ENCODE measurements at places on chromosomes 3 and 15.

DNA sequence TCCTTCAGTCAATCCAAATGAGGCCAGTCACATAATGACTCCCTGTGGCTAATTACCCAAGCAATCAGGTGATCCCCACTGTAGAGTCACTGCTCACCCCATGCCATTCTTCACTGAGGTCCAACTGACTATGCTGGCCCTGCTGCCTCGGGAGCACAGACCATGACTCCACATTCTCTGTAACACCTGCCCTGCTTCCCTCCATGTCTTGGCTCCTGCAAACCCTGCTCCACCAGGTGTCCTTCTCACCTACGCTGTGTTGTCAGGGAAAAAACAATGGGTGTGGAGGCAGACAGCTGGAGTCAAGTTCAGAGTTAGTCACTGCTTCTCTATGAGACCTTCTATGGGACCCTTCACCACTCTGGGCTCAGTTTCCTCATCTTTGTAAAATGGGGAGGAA lies 6.1 kb upstream of the SFMBT1 start:
- DNase-seq = no peak

DNA sequence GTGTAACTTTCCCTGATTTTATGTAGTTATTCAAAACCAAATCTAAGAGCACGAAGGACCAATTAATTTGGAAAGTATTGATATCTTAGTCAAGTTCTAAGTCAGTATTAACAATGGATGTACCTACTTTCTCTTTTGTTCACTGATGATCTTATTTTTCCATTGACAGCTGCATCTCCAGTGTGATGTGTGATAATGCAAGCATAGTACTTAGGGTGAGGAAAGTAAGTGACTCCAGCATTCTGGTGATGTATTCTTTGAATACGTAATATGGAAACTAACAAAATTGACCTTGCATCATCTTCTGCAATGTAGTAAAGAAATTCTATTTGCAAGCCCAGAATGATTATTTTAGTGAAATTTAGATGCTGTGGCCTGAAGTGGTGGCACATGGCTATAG lies 22.4 kb downstream of the FBXW12 start:
- DNase-seq = no peak

DNA sequence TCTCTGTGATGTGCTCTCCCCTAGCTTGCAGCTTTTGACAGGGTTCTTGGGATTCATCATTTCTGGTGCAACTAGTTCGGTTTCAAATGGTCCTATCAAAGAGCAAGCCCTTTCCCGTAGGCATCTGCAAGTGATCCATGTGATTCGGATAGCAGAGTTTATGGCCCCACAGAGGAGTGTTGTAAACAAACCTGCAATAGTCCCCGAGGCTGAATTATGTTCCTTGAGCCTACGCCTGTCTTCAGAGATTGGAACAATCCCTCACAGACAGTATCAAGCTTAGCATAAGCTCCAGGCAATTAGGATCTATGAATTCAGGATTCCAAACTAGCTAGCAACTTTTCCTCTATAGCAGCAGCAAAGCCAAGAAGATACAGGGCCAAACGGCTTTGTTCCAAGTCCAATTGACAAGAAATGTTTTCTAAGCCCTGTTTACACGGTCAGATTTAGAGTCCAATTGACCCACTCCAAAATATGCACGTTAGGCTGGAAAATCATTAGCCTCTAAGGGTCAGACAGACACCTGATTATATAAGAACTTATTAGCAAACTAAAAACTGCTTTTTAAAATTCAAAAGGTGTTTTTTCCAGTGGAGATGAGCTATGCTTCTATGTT lies 24.8 kb downstream of the LNP1 start:
- DNase-seq = no peak

DNA sequence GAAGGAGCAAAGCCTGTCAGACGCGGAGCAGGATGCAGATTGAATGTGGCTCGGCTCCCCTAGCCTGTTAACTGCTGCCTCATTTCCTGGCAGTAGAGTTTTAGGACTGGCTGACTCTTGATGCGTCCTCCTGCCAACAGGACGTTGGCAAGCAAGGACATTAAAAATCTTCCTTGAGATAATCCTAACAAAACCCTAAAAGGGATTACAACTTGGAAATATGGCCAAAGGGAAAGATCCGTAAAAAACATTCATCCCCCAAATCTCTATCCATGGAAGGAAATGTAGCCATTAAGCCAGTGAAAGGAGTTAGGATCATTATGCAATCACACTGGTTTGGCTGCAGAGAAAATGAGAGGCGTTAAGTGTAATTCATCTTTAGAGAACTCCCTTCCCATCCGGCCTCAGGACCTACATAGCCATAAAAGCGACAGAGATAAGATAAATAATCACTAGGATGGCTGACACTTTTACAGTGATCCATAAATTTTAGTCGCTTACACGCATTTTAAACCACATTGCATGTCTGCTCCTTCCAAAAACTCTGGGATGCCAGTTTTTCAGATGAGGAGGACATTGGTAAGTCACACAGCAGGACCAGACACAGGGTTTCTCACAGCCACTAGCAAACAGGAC lies 44.5 kb upstream of the C3orf80 start:
- no peak for DNase-seq

DNA sequence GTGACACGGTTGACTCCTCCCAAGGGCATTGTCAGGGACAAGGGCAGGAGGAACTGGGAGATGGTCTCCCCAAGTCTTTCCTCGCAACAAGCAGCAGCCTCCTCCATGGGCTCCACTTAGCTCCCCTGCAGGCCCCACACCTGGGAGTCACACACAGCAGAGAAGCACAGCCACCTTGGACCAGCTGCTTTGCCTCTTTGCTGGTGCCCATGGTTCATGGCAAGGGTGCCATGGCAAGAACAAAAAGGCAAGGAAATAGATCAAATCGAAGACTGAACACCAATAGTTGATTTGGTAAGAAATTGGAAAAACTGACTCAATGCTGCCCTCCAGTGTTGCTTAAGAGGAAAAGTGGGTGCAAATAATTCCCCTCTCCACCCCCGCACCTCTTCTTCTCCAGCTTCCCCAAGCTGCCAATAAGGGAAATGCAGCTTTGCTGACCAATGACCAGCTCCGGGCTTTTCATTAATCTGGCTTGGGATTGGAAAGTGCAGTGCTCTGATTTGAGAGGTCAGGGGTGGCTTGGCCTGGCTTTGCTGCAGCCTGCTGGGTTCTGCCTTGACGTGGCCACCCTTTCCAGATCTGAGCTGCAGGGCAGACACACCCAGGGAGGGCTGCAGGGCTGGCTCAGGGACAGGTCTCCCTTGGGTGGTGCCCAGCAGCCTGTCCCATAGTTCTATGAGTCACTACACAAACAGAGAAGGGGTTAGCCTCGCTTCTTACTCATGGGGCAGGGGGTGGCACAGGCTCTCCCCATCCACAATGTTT lies 162.0 kb downstream of the KLF13 start:
- DNase-seq = peak; percentile 27

DNA sequence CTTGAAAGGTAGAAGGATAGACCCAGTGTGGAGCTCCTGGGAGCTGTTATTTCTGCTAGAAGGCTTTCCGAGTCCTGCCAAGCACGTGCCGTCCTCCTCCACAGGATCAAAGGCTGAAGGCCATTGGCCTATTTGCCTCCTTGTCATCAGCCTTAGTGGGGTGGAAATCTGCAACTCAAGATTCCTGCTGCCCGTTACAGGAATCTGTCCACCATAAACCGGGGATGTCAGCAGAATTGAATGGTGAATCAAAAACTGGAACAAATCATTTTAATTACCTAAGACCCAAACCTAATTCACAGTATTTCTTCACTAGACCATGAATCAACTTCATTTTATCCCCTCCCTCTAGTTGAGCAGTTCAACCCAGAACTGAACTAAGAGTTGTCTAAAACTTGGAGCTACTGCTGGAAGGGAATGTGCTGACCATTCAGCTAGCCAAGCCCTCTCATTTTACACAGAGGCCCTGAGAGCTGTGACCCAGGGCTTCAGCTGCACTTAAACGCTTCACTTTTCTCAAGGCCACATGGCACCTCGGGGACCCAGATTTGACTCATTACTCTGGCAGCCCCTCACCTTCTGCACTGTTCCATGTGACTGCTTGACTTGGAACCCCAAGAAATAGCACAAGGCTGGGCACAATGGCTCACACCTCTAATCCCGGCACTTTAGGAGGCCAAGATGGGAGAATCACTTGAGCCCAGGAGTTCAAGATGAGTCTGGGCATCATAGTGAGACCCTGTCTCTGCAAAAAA lies 36.8 kb upstream of the KIF23 start:
- DNase-seq = no peak

DNA sequence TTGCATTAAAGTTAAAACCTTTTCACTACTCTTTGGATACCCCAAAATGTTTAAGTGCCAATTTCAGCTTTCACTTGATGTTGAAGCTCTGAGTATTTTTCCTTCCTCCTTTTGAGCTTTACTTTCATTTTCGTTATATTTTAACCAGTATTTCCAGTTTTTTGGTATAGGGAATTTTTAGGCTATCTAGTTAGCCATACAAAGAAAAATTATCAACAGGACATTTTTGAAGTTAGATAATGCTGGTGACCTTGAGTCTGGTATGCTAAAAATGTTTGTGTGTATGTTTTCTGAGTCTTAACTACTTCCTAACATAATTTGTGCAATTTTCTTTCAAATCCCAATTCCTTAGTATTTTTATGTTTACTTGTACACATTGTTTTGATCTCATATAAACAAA lies 284.8 kb downstream of the OTOL1 start:
- DNase-seq = no peak

GRCh38 chr3:95719481-95719880 lies 1094.9 kb upstream of the EPHA6 start:
- DNase-seq = no peak

- DNase-seq = no peak
These were observed 46.9 kb upstream of the FGD5 start for GRCh38 chr3:14771593-14772497.

DNA sequence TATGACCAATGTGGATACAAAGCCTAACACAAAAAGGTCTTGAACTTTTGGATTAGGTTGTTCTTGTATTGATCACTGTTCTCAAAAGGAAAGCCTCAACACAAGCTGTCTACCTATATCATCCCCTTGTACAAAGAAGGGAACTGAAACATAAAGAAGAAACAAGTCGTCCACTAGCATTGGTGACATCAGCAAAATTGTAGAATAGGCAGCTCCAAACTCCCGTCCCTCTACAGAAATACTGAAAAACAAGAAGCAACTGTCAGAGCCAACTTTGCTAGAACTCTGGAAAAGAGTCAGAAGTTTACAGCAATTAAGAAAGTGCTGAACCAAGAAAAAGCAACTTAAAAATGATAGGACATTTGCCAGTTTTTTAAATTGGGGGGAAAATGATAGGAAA lies 7.5 kb upstream of the NR1I2 start:
- no peak for DNase-seq

GRCh38 chr15:71448688-71449114 lies 333.4 kb downstream of the THSD4 start:
- DNase-seq = peak; percentile 3

DNA sequence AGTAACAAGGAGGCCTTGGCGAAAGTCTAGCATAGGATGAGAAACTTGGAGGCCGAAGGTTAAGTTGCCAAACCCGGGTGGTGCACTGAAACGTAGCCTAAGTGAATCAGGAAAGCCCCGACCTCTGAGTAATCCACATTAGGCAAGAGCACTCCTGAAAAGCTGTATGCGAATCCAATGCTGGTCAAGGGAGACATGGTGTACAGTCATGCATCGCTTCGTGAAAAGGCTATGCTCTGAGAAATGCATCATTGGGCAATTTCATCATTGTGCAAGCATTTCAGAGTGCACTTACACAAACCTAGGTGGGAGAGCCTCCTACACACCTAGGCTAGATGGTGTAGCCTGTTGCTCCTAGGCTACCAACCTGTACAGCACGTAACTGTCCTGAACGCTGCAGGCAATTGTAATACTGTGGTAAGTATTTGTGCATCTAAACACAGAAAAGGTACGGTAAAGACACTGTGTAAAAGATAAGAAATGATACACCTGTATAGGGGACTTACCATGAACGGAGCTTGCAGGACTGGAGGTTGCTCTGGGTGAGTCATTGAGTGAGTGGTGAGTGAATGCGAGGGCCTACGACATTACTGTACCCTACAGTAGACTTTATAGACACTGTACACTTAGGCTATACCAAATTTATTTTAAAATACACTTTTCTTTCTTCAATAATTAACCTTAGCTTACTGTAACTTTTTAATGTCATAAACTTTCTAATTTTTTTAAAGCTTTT lies 222.5 kb downstream of the SHQ1 start:
- no peak for DNase-seq

- DNase-seq = no peak
These were observed 683.4 kb upstream of the CFAP20DC start for GRCh38 chr3:59733041-59733809.

DNA sequence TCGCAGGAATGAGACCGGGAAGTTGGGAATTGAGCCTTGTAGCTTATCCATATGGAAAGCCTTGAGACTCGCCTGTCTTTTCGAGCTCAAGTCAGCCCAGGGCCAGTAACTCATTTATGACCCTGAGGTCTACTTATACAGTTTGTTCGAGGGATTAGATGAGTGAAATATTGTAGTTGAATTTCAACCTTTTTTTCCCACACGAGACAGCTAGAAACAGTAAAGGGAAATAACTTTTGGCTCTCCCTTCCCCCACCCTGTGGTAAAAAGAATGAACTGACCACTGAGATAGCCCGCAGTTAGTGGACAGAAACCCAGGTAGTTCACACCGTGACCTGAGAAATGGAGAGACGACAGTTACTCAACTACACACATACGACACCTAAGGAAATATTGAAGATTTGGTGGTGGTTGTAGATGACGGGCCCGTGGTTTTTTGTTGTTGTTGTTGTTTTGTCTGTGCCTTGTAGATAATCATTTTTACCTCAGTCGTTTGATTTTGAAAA lies 841 bp downstream of the EIF3J start:
- no peak for DNase-seq
